ENCODE measurements at places on chromosomes 16 and 17.

- no peak for DNase-seq
Measured at GRCh38 chr16:58501242-58502131, 1.5 kb downstream of the NDRG4 start.

GRCh38 chr17:45826919-45827588, 17.6 kb upstream of the SPPL2C start:
- no peak for DNase-seq

- DNase-seq, result no peak
Measured at GRCh38 chr17:78104540-78104941, 24.0 kb downstream of the TMC6 start.

- DNase-seq, result no peak
Measured at GRCh38 chr16:26665166-26665939, 401.4 kb upstream of the C16orf82 start.

GRCh38 chr16:30813821-30814189, 26.8 kb upstream of the ZNF629 start:
- no peak for DNase-seq

GRCh38 chr17:48127371-48128051, 19.9 kb downstream of the SNX11 start:
- no peak for DNase-seq

GRCh38 chr17:68296217-68297191, 5.2 kb downstream of the ARSG start:
- DNase-seq, result no peak

DNA sequence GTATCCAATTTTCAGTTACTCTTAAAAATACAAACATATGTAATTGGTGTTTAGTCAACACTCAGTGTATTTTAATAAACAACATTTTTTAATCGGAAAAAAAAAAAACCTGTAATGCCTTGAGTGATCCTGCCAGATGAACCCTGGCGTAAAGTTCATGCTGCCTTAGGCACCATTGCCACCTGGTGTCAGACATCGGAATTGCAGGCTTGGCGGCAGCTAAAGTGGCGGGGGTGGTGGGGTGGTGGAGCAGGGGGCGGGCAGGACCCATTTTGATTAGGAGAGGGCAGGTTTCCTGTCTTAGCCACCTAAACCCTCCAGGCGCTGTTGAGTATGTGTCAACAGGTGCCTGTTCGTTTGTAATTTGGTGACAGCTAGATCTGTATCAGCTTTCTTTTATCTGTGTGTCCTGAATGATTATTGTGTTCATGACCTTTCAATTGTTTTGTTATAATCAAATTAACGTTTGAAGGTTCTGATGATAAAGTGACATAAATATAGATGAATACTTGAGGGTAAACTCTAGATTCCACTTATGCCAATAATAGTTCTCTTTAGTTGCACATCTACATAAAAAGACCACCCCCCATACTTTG, 588.7 kb downstream of the CDH13 start:
- DNase-seq, result peak; percentile 42

GRCh38 chr17:71114911-71115668, 945.8 kb downstream of the KCNJ2 start:
- DNase-seq, result no peak

DNA sequence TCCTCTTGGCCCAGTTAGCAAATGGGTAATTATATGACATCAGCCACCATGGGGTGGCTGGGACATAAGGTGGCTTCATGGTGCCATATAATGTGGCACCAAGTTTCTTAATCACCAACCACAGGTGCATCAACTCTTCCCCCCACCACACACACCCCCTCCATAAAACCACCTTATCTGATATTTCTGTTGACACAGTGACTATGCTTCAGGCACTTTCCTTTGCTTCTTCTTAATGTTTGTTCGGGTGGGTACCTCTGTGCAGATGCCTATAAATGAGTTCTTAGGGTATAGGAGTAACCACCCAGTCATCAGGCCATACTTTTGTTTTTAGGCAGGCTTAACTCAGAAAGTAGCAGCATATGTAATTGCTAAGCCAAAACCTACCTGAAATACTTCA, 29.5 kb downstream of the RNF43 start:
- DNase-seq, result no peak

DNA sequence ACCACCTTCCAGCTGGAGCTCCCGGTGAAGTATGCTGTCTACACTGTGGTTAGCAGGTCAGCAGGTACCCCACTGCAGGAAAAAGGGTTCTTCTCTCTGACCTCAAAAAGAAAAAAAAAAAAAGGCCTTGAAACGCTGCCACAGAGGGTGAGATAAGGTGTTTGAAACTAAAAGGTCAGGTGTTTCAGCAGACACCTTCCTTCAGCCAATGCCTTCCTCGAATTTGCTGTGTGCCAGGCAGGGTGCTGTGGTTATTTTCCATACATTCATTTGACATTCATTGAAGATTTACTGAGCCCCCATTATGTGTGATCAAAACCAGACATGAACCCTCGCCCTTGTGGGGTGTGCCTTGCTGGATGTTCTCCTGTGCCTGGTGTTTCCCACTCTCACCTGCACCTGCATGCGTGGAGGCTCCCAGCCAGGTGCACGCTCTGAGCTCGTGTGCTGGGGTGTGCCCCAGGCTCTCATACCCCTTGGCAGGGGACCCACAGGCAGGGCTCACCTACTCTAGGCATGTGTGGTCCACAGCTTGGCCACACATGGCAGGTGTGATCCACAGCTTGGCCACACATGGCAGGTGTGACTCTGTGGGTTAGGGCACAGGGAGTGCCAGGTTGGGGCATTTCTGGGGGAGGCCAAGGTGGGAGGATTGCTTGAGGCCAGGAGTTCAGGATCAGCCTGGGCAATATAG, 15.8 kb upstream of the ITGAD start:
- no peak for DNase-seq

DNA sequence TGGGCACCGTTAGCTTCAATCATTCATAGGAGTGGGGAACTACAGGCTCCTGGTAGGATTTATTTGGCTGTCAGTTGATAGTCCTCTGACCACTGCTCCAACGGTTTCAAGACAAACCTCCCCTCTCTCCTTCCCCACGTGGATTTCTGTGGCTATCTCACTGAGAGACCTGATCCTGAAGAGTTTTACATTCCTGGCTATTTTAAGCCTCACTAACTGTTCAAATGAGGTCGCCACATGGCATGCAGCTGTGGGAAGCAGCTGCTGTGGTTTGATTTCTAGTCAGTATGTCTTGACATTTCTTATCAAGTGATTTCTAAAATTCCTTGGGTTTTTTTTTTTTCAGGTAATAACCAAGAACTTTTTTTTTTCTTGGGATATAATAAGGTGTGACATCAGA, 38.3 kb downstream of the CDK5R1 start:
- peak; percentile 69 for DNase-seq

DNA sequence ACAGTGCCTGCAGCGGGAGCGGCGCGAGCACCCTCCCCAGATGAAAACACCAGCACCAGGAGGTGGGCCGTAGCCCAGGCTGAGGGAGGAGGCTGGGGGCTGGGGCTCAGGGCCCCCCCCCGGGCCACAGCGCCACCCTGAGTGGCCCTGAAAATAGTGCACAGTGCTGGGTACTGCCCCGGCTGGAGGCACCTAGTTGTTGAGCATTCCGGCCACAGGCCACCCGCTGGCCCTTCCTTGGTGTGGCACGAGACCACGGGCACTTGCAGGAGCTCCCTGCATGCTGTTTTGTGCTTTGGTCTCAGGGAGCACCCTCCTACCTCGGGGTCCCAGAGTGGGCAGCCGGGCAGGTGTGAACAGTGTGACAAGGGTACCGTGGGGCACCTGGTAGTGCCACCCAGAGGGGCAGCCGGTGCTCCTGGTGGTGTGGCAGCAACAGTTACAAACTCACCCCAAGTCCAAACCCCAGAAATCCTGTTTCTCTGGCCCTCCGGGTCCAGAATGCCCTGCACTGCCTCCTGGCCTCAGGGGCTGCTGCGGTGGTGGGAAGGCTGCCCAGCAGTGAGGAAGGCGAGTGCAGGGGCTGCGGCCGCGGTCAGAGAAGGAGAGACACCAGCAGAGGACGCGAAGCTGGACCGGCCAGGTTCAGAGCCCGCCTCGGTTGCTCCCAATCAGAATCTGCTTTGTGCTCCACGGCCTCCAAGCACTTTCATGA, 11.9 kb downstream of the FSCN2 start:
- no peak for DNase-seq

DNA sequence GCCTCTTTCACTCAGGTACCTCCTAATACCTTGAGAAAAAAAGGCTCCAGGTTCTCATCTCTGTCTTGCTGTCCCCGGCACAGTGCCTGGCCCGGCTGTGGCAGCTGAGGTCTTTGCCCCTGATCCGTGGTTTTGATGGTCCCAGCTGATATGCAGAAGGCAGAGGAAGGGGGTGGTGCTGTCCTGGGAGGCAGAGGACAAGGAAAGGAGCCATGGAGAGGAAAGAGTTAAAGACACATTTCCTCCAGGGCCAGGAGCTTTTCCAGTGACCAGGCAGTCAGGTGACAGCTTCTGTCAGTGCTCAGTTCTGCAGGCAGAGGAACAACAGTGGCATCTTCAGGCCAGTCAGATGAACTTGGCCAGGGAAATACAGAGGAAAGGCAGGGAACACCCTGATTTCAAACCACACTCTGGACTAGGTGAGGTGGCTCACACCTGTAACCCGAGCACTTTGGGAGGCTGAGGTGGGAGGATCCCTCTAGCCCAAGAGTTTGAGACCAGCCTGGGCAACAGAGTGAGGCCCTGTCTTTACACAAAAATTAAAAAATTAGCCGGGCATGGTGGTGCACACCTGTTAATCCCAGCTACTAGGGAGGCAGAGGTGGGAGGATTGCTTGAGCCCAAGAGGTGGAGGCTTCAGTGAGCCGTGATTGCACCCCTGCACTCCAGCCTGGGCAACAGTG, 3.3 kb upstream of the COG1 start:
- peak; percentile 69 for DNase-seq

DNA sequence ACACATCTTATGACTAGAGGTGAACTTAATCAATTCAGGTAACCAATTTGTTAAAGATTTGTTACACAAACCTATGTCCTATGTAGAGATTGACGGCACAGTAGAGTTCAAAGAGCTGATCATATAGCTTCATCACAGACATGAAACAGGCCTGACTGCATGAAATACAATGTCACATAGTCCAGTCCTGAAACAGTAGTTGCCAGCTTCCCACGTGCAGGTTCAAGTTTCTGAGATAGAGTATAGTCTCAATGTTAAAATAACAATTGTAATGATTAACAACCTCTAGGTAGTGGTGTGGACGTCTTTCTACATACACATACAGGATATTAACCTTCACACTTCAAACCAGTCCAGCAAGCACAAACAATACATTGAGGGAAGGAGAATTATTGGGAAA, 640.7 kb upstream of the SOX9 start:
- DNase-seq, result no peak
